Vagina (tissue), 2 donors: ENCODE measurements at places on chromosomes 13 and 19.

DNA sequence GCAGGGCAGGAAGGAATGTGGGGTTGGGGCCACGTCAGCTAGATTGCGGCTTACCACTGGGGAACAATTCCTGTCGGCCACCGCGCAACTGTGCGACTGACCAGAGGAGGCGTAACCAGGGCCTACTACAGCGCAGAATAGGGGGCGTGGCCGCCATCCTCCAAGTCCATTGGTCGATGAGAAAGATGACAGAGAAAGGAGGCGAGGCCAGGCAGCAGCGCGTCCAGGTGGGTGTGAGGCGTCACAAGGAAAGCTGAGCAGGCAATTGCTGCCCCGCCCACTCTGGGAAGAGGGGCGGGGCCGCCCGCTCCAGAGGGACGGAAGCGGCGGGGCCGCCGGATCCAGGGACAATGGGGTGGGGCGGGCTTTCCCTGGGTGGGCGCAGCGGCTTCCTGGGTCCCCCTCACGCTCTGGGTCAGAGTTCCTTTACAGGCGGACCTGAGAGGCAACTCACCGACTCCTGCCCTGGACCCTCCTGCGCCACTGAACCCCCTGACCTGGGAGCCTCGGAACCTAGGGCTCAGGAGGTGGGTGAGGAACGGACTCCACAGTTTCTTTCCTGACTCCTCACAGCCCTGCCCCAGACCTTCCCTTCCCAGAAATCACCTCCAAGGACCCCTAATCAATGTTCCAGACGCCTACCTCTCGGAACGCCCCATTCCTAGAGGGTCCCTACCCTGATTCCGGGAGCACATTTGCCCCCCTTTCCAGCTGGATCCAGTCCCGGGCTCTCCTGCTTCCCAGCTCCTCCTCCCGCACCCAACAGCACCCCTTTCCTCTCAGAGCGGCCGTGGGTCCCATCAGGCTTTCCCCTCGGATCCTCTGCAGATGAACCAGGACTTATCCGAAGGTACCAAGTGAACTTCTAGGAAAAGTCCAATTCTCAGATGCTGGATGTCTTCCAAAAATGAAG is 101.5 kb upstream of the ZNF492 start:
- no peak for DNase-seq

DNA sequence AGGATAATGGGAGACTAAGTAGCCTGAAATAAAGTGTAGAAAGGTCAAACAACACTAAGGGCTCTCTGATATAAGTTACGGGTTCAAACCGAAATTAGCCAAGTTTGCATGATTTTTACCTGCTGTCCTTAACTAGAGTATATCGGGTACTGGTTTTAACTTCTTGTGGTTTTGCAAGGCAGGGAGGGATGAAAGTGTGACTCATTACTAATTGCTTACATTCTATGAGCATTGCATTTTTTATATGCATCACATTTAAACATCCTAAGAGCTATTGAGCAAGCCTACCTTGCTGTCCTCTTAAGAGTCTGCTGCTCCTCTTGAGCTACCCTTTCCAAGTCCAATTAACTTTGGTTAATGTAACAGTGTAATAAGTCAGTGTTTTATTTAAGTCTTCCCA is 415.4 kb downstream of the SLITRK5 start:
- DNase-seq: no peak

DNA sequence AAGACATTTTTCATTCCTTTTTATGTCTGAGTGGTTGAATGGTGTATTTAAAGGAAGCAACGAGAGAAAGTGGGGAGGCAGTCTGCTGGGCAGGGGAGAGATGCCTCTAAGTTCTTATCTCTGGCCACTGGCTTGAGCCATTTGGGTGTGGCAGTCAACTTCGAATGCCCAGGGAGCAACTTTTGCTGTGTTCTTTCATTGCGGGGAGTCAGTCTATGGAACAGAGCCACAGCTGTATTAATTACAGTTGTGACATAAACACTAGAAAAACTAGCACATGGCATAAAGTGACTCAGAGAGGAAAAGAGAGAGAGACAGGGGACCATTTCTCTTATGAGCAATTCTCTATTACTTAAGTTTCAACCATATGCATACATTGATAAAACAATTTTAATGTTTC is 40.4 kb upstream of the PDCD5 start:
- DNase-seq: no peak

GRCh38 chr13:100872761-100873160 is 198.2 kb upstream of the TMTC4 start:
- DNase-seq: no peak

- no peak for DNase-seq
Measured at GRCh38 chr19:44499559-44499958, 763 bp downstream of the ZNF180 start.

GRCh38 chr19:47486900-47487299 is 2.9 kb upstream of the KPTN start:
- DNase-seq: no peak
